Pulmonary artery endothelial cell (primary cell): ENCODE measurements at places on chromosomes 16 and 17. TPM values are rescaled to one million over a fixed set of nuclear protein-coding genes. Genes with fewer than 3 reads are reported as not detected.

DNA sequence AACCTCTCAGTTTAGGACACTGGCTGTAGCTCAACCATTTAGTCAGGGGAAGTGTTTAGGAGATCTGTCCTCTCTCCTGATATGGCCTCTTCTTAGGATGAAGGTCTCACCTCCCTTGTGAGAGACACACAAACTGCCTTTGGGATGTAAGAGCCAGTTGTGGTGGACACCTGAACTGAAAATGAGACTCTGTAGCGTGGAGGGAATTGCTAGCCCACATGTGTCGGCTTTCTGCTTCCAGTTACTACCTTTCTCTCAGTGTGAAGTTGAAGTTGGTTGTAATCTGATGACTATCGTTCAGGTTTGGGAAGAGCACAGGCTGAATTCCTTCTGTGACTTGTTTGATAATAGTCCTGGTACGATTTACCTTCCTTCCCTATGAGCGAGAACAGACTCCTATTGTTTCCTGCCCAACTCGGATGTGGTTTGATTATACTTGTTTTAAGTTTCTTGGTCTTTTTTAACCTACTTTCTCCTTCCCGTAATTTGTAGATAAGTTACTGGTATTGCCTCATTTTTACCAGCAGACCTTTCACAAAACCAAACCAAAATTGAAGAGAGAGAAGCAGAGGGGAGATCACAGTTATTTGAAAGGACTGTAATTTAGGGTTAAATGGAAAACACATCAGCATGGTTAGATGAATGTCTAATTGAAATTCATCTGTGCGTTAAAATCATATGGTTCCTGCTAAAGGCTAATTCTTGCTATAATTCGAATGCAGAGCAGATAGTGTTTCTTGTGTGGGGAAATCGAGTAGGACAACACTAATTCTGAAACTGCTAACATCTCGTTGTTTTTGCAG is 43.2 kb downstream of the CLEC16A start:
- DNase-seq, result no peak

DNA sequence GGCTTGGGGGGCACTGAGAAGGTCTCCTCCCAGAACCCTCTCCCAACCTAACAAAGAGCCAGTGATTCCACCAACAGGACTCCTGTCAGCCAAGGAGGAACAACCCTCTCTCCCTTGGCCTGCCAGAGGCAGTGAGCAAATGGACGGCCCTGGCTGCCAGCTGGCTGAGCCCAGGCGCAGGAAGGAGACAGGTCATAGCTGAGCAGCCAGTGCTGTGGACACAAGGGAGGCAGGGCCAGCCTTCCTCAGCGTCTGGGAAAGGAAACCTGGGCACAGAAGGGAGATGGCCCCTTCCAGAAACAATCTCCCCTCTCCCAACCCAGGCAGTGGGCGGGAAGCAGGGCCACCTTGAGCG is 2.1 kb downstream of the MPO start:
- DNase-seq, result no peak

- DNase-seq, result no peak
Measured at GRCh38 chr17:34434052-34434451, 71.0 kb upstream of the CCL1 start.

CD2BP2 gene
- total RNA-seq, result 34.6 and 43.3 TPM in 2 replicates

UTS2R gene
- not detected in 2 replicates for total RNA-seq
